GM12892 (cell line): ENCODE measurements at places on chromosomes 2 and 18.

- DNase-seq, result peak; percentile 34
These were observed 30.0 kb downstream of the MEMO1 start for GRCh38 chr2:31980674-31981356.

- DNase-seq, result no peak
These were observed 4.7 kb upstream of the GLS start for GRCh38 chr2:190875891-190876290.

DNA sequence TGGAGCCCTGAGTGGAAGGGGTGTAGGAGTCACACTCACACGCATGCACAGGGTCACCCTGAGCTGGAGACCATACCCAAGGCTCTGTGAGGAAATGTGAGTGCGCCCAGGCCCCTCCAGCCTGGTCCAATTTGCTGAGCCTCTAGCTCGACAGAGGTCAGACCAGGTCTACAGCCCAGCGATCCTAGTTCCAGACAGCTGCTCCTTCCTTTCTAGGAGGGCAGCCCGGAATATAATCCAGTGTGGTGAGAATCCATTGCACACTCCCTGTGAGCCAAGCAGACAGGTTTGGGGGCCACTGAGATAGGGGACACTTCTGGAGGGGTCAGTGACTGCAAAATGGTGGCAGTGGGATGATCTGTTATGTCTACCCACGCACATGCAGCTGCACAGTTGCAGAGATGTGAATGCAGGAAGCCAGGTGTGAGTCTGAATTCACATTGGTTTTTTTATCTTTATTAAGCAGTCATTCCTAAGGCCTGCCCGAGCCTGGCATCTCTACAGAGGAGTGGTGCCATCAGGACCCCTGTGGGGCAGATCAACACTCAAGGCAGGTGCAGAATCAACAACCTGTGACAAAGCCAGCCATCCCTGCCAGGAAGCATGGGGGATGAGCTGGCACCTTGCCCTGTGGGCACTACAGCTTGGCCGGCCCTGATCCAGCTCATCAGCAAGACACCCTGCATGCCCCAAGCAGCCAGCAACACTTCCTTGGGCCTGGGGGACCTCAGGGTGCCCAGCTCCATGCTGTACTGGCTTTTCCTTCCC, at the start of gene GPR148:
Gene GPR148 (plus strand): TSS at position 522 of the 768 bp plus-strand sequence. CDS start 82 bp downstream, at position 604.
- DNase-seq, result no peak

GRCh38 chr2:69686813-69687212, 43.3 kb upstream of the AAK1 start:
- no peak for DNase-seq

- no peak for DNase-seq
These were observed 22.4 kb upstream of the SLC8A1 start for GRCh38 chr2:40474306-40474705.

DNA sequence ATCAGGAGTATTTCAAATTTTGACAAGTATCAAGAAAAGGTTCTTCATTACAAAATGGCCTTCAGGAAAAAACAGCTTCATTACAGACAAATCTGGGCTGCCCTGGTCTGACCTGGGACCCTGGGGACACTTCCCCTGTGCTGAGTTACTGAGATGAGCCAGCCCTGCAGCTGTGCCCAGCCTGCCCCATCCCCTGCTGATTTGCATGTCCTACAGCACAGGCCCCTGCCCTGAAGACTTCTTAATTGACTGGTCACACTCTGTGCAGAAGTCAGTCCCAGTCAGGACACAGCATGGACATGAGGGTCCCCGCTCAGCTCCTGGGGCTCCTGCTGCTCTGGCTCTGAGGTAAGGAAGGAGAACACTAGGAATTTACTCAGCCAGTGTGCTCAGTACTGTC, 235.1 kb downstream of the ANKRD36B start:
- DNase-seq, result no peak

GRCh38 chr2:32937602-32938448, 8.9 kb upstream of the LTBP1 start:
- DNase-seq, result no peak

GRCh38 chr2:201852462-201852861, 46.1 kb downstream of the CDK15 start:
- DNase-seq, result no peak

DNA sequence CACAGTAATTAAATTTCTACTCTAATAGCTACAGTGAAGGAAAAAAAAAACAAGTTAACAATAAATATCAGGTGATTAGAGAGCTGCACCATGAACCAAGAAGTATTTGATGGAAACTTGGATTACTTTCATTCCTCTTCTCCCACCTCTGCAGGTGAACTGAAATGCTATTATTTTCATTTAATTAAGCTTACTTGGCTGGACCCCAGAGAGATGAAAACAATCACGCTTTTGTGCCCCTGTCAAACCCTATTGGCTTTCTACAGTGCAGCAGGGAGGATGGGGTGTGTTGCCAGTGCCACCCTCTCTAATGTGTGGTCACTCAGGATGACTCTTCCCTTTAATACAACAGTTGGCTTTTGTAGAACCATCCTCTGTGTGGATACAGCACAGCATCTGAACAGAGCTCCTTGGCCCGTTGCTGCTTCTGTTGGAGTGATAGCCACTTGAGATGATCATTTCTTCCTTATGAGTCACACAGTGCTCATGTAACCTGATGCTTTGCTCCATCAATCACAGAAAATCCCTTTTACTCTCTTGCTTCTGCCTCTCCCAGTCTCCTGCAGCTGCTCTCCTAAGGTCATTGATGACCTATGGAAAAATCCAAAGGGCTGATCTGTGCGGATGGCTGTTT, 5.5 kb upstream of the ARL4C start:
- DNase-seq, result no peak
